ENCODE measurements at places on chromosomes 11 and 22.

GRCh38 chr11:17211286-17211685, 3.5 kb upstream of the PIK3C2A start:
- no peaks in the 10 kb centered on the region for H3K27me3 ChIP-seq
- DNase-seq: no peak
- H3K27ac ChIP-seq: no peak overlapping the region
- no peak overlapping the region for H3K4me3 ChIP-seq

GRCh38 chr11:18650859-18651557, 16.9 kb upstream of the SPTY2D1 start:
- H3K27ac ChIP-seq: no peak overlapping the region
- H3K27me3 ChIP-seq: no peaks in the 10 kb centered on the region
- DNase-seq: no peak
- H3K4me3 ChIP-seq: no peak overlapping the region
- no peaks in the 10 kb centered on the region for H3K4me1 ChIP-seq

DNA sequence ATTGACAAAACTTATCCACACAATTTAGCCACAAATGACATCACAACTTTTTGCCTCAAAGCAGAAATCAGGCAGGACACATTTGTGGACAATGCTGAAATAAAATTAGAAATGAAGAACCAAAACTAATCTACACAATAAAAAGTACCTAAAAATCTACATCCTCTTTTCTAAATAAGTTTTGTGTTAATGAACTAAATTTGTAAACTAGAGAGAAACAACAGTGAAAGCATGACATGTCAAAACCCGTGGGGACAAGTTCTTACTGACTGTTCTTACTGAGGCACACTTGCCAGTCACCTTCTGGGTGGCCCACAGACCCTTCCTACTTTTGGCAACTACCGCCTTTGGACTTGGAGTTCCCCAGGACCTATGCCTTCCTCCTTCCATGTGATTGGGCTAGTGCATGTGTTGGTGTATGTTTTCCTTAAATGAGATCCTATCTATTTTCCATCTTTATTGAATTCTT, 60.7 kb upstream of the MUC15 start:
- DNase-seq: no peak
- H3K4me1 ChIP-seq: no peaks in the 10 kb centered on the region
- H3K36me3 ChIP-seq: no peaks in the 10 kb centered on the region
- H3K27me3 ChIP-seq: no peaks in the 10 kb centered on the region
- H3K4me3 ChIP-seq: no peak overlapping the region
- no peak overlapping the region for H3K27ac ChIP-seq

GRCh38 chr11:112279901-112280267, 19.2 kb upstream of the PLET1 start:
- DNase-seq: no peak
- H3K36me3 ChIP-seq: no peaks in the 10 kb centered on the region
- H3K4me3 ChIP-seq: peak overlapping the region; percentile 47
- H3K4me1 ChIP-seq: no peaks in the 10 kb centered on the region
- no peak overlapping the region for H3K27ac ChIP-seq
- no peaks in the 10 kb centered on the region for H3K27me3 ChIP-seq

DNA sequence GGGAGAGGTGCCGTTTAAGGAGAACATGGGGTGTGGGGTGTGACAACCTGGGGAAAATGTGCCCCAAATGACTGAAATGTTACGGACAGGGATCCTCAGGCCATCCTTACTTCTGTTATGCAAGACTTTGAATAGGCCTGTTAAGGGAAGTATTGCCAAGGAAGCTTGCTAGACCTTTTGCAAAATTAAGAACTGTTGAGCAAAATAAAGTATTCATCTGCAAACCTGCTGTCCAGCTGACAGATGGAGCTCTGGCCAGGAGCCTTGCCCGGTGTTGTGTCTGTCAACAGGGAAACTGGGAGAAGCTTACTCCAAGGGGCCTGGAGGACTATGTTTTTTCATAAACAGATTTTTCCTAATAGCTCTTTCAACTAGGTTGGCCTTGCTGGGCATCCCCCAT, 48.0 kb downstream of the FAT3 start:
- no peak overlapping the region for H3K27ac ChIP-seq
- no peaks in the 10 kb centered on the region for H3K4me1 ChIP-seq
- H3K36me3 ChIP-seq: no peaks in the 10 kb centered on the region
- no peak for DNase-seq
- no peaks in the 10 kb centered on the region for H3K27me3 ChIP-seq
- H3K4me3 ChIP-seq: no peak overlapping the region

DNA sequence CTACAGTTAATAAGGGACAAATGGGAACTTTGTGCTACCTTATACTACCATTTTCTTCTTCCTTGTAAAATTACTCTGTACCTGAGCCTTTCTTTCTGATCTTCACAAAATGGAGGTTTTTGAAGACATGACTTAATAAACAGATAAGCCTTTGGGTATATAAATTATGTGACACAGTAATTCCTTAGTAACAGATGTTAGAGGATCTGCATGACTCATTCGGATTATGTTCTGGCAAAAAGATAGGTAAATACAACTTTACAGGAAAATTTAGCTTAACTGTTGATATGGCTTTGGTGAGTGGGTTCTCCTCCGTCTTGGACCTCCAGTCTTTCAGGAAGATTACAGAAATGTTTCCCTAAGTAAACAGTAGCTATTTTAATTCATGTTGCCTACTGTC, 61.8 kb downstream of the BID start:
- no peak overlapping the region for H3K27ac ChIP-seq
- no peaks in the 10 kb centered on the region for H3K27me3 ChIP-seq
- H3K4me3 ChIP-seq: no peak overlapping the region
- peaks cover 3% of the 10 kb centered on the region for H3K4me1 ChIP-seq
- DNase-seq: no peak

DNA sequence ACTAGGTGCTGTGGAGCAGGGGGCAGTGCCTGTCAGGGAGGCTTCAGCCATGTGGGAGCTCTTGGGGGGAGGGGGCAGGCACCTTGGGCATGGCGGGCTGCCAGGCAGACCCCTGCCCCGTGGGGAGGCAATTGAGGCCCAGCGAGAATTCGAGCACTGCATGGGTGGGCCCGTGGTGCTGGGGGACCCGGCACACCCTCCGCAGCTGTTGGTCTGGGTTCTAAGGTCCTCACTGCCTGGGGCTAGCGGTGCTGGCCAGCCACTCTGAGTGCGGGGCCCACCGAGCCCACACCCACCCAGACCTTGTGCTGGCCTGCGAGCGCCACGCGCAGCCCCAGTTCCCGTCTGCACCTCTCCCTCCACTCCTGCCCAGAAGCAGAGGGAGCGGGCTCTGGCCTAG, 835.5 kb upstream of the CNTN5 start:
- no peaks in the 10 kb centered on the region for H3K36me3 ChIP-seq
- no peaks in the 10 kb centered on the region for H3K27me3 ChIP-seq
- DNase-seq: no peak
- no peak overlapping the region for H3K27ac ChIP-seq
- no peaks in the 10 kb centered on the region for H3K4me1 ChIP-seq

DNA sequence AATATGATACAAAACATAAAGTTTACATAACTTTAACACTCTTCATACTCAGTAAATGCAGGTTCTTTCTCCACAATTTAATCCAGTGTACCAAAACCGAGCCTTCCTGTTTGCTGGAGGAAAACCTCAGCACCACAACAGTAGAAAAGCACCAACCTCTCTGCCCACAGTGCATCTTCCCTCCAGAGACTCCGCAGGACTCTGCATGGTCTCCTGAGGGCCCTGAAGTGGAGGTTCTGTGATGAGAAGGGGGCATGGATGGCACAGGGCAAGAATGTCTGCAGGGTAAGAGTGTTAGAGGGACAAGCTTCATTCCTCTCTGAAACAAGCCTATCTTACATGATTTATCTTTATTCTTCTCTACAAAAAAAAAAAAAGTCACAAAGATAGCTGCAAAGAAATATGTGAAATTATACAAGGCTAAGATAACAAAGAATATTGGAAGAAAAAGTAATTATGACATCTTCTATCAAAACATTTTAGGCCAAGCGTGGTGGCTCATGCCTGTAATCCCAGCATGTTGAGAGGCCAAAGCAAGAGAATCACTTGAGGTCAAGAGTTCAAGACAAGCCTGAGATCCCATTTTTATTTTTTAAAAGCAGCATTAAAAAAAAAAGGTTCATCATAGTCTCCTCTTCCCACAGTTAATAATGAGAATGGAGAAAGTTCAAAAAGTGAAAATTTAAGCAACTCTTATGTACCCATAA, 102.0 kb downstream of the VPREB1 start:
- H3K36me3 ChIP-seq: no peaks in the 10 kb centered on the region
- no peak for DNase-seq

GRCh38 chr22:36199001-36199551, 2.5 kb downstream of the APOL4 start:
- no peak overlapping the region for H3K4me3 ChIP-seq
- H3K27me3 ChIP-seq: no peaks in the 10 kb centered on the region
- H3K4me1 ChIP-seq: peaks cover 71% of the 10 kb centered on the region
- H3K27ac ChIP-seq: no peak overlapping the region
- no peaks in the 10 kb centered on the region for H3K36me3 ChIP-seq

- H3K27ac ChIP-seq: no peak overlapping the region
- H3K4me1 ChIP-seq: no peaks in the 10 kb centered on the region
- no peaks in the 10 kb centered on the region for H3K27me3 ChIP-seq
- no peak for DNase-seq
Measured at GRCh38 chr11:78376858-78377257, 40.8 kb downstream of the GAB2 start.

DNA sequence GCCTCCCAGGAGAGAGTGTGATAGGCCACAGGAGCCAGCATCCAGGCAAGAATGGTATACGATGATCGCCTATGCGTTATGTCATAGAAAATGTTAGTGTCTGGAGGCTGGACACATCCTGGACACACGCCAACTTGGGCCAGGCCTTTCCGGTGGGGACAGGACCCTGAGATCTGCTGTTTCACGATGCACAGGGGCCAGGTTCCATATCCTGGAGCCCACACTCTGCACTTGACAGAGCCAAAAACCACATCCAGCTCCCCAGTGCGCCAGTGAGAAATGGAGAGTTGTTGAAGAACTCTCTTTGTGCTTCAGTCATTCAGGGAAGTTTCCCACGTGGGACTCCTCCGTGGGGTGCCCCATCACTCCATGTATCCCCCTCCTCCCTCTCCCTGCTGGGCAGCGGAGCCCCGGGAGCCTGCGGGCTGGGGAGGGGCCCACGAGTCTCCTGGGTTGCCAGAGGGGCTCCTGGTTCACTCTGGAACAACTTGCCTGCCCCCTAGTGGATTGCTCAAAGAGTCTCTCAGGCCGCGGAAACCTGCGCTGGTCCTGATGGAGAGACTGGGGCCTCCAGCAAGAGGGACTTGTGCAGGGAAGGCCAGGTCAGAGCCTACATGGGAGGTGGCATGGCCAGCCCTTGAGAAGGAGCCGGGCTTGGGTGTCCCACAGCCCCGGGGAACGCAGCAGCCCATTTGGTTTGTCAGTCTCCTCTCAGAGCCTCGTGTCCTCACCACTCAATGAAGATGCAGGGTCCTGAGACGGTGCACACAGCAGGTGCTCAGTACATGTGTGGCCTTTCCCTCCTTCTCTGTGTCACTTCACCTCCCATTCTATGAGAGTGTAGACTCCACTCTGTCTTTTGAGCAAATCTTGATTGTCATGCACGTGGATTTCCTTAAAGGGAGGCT, 10.2 kb upstream of the LRRC32 start:
- no peak overlapping the region for H3K4me3 ChIP-seq
- no peaks in the 10 kb centered on the region for H3K36me3 ChIP-seq
- no peaks in the 10 kb centered on the region for H3K4me1 ChIP-seq
- H3K27ac ChIP-seq: no peak overlapping the region
- DNase-seq: no peak

DNA sequence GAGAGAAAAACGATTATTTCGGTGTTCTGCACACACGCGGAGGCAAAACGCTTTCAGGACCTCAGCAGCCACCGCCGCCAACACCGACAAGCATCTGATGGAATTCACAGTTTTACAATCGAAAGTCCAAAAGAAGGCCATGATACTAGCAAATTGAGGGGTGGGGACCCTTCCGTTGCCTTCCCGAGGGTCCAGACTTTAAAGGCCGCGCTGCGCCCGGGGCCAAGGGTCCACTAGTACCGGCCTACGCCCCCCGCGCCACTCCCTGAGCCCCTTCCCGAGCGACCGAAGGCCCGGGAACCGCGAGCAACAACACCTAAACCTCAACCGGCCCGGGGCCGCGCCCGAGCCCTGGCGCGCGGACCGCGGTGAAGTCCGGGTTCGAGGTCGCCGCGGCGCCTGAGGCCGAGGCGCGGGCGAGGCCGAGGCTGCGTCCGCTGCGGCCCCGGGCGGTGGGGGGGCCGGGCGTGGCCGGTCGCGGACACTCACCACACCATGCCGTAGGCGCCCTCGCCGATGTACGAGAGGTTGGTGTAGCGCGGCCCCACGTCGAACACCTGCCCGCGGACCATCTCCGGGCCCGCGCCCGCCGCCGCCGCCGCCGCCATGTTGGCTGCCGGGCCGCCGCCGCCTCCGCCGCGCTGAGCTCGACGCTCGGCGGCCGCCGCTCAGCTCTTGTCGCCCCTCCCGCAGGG, 465 bp downstream of the MAPK1 start:
- no peaks in the 10 kb centered on the region for H3K36me3 ChIP-seq
- peaks cover 23% of the 10 kb centered on the region for H3K4me1 ChIP-seq
- DNase-seq: no peak

DNA sequence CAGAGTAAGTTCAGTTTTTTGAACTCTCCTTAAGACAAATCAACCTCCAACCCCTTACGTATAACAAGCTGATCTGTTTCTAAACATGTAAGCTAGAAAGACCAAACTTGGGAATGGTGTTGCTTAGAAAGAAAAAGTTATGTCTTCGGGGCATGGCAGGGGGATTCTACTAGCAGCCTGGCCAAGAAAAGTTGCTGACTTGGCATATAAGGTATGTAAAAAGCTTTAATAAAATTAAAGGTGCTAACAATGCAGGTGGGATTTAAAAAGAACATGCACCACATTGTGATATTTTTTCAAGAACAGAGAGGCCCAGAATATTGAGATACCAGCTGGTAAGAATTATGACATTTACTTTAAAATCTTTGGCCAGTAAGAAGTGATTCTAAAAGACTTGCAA, 411.4 kb upstream of the CCDC90B start:
- H3K4me3 ChIP-seq: no peak overlapping the region
- no peak overlapping the region for H3K27ac ChIP-seq
- no peak for DNase-seq
- no peaks in the 10 kb centered on the region for H3K27me3 ChIP-seq

All from esophagus squamous epithelium (tissue), 5 donors.